ENCODE measurements at places on chromosomes 2 and 18.

GRCh38 chr2:55761526-55761925 lies 67.9 kb upstream of the PNPT1 start:
- DNase-seq = no peak

- peak; percentile 71 for DNase-seq
Observed at GRCh38 chr2:171792886-171793580, 101.0 kb downstream of the SLC25A12 start.

DNA sequence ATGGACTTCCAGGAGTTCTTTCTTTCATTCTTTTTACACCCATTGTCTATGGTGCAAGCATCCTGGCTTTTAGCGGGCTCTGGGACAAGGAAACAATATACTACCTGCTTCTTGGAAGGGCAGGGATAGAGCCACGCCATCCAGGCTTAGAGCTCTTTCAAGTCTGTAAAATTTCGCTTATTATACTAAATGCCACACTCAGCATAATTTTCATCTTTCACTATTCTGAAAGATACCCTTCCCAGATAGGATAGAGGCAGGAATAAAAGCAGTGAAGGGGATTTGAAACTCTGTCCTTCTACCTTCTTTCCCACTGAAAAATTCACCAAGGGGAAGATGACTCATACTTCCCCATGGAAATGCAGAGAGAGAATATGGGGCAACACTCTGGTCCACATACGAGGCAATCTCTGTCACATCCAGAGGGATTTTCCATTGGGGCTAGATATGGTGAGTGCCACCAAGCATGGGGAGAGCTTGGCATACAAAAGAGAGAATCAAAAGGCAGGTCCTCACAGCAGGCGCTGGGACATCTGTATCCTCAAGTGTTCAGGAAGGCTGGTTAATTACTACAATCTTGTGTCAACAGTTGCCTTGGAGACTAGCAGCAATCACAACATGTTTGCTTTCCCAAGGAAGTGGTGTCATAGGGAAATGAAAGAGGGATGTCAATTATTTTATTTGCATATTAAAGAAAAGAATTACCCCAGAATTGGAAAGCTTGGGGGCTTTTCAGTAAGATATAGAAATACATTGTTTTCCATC lies 127.6 kb downstream of the TDRD15 start:
- no peak for DNase-seq

GRCh38 chr2:184541591-184541990 lies 56.7 kb upstream of the ZNF804A start:
- no peak for DNase-seq

GRCh38 chr2:237766340-237766739 lies 32.2 kb upstream of the RBM44 start:
- DNase-seq = no peak

DNA sequence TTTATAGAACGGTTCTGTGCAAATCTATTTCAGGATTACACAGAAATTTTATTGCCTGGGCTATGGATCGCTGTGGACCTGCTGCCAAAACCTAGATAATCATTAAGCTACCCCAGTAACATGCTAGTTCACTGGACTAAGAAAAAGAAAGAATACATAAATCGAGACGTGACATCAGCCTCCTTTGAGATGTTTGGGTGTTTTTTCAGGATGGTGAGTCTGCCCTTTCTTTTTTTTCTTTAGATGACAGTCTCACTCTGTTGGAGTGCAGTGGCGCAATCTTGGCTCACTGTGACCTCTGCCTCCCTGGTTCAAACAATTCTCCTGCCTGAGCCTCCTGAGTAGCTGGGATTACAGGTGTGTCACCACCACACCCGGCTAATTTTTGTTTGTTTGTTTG lies 52.0 kb downstream of the FHOD3 start:
- no peak for DNase-seq

DNA sequence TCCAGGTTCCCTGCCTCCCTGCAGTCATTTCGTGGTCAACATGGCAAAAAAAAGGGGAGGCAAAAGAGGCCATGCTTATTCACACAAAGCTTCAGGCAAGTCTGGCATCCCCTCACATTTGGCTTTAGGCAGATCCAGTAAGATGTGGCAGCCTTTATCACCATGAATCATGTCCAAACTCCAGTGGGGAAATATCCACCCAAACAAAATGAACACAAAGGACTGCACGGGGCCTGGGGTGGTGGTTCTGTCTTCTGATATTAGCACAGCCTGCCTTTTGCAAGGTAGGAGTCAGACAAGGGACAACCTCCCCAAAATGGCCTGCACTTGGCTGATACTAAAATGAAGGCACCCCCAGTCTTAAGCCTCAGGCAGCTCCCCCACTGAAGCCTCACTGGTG lies 129.9 kb downstream of the ZBTB7C start:
- no peak for DNase-seq

Data from eye (tissue), 1 donor.